AML-193 (cell line): ENCODE measurements at places on chromosomes 7 and 10.

- DNase-seq: no peak
Observed at GRCh38 chr10:86970162-86970981, 2.1 kb downstream of the ADIRF start.

DNA sequence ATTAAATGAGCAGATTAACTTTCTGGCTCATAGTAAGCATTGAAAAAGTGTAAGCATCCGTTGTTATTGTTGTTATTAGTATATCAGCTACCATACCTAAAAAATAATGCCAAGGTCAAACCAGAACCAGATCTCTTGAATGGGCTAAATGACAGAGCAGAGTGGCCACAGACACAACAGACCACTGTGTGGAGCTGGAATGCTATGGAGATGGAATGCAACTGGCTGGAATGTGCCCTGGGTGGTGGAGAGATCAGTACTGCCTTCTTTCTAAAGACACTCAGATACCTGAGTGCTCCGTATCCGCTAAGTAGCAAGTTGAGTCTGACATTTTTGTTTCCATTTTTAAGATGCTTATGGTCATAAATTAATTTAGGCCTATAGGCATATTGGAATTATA is 20.5 kb upstream of the DNAJB12 start:
- no peak for DNase-seq

DNA sequence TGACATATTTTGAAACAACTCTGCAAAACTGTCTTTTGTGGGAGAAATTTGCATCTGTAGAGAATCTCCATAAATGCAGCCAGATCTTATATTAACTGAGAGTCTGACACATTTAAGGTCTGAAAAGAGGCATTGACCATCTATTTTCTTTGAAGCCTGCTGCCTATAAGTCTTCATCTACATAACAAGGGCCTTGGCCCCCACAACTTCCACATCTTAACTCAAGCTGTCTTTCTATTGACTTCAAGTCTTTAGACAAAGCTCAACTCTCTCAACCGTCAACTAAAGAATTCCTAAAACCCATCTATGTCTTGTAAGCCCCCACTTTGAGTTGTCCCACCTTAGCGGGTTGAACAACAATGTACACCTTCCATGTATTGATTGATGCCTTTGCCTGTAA is 72.4 kb upstream of the ADCY1 start:
- no peak for DNase-seq

DNA sequence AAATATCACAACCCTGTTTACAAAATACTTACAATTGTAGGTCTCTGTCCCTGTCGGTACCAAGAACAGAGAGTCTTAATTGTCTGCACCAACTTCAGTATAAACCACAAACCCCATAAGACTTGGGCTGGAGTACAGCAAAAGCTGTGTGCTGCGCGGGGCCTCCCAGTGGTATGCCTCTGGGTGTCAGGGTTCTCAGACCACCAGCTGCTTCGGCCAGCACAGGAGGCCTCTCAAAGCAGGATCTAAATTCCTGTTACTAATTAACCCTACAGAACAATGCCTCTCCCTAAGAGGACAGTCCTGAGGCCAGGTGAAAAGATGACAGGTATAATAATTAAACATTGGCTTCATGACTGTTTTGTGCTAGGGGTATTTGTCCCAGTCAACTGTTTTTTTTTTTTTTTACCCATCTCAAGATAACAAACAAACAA is 957 bp upstream of the SVIL start:
- DNase-seq: no peak

DNA sequence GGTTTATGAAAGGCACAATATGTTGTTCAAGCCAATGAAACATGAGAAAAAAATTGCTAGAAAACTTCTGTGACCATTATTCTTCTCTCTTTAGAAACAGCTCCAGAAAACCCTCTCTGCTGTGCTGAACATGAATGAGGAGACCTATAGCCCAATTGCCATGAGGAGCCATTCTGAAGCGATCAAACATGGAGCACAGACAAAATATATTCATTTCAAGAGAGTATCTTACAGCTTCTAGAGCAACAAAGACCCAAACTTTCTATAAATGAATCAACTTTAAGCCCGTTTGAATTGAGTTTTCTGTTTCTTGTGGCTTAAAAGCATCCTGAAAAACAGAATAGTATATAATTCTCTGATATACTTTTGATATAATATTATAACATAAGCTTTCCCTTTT is 83.4 kb upstream of the UCN3 start:
- DNase-seq: no peak

DNA sequence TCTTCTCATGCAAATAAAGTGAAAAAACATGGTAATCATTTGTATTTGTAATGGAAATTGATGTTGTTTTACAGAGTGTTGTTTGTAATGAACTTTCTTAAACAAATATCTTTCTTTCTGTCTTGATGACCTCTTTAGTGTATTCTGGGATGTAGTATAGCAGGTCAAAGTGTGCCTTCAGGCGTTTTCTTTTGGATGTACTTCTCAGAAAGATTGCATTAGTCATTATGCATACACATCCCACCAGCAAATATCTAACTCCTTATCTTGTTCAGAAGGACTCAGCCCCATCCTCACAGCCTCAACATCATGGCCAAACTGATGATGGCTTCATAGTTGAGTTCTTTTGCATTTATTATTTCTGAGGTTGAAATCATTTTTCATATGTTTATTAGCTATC is 124.7 kb downstream of the LRRC18 start:
- DNase-seq: no peak

DNA sequence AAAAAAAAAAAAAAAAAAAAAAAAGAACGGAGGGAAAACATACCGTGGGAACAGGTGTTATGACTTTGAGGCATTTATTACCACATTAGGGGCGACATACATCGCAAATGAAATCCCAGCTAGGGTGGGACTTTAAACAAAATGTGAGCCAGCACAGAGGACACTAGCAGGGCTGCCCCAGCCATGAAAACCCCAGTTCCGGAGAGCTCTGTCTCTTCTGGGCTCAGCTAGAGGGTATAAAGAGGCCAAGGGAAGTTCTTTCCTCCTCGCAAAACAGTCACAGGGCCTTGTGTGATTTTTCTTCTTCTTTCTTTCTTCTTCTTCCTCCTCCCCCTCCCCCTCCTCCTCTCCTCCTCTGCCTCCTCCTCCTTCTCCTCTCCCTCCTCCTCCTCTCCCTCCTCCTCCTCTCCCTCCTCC is 59.9 kb upstream of the ECHDC3 start:
- DNase-seq: no peak

DNA sequence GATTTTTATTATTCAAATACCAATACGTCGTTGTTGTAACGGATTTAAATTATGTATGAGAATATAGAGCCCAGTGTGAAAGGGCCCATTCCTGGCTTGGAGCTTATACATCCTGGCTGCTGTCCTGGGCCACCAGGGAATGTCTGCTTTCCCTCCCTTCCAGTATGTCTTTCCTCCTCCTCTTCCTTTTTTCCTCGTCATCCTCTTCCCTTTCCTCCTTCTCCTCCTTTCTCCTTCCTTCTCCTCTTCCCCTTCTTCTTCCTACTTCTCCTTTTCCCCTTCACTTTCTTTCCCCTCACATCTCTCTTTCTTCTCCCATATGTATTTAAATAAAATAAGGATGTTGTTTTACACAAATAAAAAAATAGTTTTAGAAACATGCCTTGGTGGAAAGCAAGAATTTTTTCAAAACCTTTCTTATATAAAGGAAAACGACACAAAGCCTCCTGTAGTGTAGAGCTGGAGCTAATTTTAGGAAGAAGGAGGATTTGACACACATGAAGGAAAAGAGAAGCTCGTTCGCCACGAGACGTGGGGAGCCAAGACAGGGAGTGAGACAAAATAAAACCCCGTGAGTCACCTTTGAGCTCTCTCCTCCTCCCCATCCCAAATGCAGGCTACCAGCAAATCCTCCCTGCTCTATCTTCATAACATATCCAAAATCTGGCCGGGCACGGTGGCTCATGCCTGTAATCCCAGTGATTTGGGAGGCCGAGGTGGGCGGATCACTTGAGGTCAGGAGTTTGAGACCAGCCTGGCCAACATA is 301.1 kb upstream of the LYZL1 start:
- no peak for DNase-seq

DNA sequence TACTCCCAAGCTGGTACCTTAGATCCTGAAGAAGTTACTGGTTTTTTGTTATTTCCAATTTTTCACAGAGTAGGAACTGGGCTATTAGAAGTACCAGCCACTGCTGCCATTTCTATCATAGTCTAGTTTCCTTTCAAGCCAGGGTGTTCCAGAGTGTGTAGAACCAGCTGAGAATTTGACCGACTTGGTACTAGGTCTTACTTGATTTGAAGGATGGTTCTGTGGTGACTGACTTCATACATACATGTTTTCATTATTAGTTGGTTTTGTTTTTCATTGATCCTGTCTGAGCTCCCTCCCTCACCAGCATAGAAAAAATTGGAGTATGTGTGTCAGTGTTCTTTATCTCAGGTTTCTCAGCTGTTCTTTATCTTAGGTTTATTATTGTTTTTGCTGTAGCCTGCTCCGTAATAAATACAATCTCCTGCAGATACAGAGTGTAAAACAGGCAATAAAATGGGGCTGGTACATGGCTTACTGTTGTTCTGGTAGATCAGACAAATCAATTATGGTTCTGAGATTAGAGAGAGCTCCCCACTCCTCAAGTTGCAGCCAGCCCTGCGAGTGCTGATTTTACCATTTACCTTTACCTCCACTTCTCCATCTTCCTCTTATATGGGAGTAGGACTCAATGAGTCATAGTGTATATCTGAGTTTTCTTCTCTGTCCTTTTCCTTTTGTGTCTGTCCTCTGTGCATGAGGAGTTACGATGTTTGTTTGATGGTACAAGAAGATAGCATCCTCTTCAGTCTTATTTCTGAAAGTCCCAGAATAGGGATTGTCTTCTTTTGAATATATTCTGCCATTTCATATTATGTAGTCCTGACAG is 122.6 kb downstream of the LRRC4 start:
- no peak for DNase-seq

GRCh38 chr10:52874581-52874980 is 102.0 kb upstream of the MBL2 start:
- no peak for DNase-seq

- no peak for DNase-seq
Observed at GRCh38 chr7:107186240-107186639, 17.4 kb downstream of the HBP1 start.

DNA sequence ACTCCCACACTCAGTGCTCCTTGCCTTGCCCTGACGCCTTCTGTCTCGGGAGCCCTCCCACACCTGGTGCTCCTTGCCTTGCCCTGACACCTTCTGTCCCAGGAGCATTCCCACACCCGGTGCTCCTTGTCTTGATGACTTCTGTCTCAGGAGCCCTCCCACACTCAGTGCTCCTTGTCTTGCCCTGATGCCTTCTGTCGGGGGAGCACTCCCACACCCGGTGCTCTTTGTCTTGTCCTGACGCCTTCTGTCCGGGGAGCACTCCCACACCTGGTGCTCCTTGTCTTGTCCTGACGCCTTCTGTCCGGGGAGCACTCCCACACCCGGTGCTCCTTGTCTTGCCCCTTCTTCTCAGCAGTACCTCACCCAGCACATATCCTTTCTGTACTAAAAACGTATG is 207.2 kb upstream of the ADARB2 start:
- no peak for DNase-seq

DNA sequence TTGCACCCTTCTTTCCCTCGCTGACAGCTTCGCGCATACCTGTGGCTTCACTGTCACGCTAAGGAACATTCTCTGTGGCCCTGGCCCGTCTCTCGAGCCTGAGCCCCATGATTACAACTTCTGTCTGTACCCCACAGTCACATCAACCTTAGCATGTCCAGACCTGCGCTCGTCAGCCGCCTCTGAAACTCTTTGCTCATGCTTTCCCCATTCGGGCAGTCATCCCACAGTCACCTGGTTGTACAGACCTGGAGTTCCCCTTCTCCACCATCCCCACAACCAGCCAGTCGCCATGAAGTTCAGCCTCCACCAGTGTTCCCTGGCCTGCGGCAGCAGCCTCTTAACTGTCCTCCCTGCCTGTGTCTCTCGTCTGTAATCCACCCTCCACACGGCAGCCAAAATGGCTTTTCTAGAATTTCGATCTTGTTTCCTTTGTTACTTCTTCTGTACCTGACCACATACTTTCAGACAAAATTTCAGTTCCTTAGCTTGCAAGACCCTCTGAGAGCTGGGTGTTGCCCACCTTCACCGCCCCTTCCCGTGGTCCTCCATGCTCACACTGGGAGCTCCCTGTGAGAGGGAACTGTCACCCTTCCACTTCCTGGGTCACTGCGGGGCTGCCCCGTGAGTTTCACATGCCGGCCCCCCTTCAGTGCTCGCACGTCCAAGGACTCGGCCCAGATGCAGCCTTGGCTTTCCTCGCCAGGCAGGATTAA is 229.2 kb downstream of the CELF2 start:
- no peak for DNase-seq

DNA sequence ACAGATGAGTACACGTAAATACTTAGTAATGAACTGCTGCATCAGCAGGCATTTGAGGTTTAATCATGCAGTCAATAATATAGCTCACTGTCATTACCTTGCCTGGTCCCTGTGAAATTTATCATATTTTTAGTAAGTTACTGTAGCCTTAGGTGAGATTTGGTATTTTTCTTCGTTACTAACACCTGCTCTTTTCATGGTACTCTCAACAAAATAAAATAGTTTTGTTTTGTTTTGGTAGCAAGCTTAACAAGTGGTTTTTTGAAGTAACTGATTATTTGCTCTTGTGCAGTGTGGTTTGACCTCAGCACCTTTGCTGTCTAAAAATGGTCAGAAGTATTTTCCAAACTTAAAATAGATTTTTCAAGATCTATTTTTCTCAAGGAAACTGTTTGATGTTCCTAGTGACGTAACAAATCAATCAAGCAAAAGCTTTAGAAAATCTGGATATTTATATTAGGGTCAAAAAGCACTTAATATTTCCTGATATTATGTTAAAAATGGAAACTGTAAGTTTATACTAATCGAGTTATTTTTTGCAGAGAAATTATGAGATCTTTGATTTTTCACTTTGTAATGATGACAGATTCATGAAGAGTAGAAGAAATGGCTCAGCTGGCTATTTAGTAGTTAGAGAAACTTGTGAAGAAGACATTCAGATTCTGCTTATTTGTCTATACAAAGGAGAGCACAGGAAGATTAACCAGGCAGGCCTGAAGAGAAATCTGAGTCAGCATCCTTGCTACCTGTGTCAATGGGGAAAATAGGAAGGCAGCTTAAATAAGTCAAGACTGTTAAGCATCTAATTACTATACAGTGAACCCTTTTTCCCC is 21.0 kb upstream of the RPA3 start:
- no peak for DNase-seq

DNA sequence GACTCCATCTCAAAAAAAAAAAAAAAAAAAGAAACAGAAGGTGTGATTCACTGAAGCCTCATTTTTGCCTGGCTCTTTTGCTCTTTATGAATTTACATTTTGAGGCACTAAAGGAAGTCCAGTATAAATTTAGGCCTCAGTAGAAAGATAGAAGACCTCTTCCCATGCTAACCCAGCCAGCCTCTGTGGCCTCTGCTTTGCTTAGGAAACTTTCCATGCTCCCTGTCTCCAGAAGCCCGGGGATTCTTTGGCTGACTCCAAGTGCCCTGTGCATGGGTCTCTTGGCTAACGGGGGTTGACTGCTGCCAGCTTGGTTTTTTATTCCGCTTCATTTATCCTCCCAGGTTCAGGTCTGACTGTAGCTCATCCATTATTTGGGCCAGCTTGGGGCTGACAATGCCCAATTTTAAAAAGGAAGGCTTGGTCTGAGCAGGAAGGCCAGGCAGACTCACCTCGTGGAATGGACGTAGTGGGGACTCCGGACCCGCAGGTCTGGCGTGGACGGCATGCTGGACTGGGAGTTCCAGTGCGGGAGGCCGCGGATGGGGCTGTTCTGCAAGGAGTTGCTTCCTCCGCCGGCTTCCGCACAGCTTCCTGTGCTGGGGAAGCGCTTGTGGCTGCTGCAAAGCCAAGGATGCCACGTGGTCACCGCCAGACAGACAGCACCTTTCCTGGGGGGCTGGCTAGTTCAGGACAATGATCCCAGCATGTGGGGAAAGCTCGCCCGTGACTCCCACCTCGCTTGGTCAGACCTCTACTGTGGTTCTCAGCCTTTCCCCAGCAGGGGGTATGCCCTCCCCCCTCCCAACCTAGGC is 72.3 kb downstream of the PRPF18 start:
- no peak for DNase-seq
